Heart right ventricle (tissue), 16 donors: ENCODE measurements at places on chromosomes 5 and 9. TPM values are rescaled to one million over a fixed set of nuclear protein-coding genes. Genes with fewer than 3 reads are reported as not detected.

The PTGER4 gene
- polyA plus RNA-seq = 3.0 TPM

The SLC25A2 gene
- polyA plus RNA-seq = not detected

The LRRC19 gene
- polyA plus RNA-seq = not detected

The ACSL6 gene
- 7.0 TPM for polyA plus RNA-seq

The PCDHB3 gene
- 0.29 TPM for polyA plus RNA-seq

The ROPN1L gene
- 0.17 TPM for polyA plus RNA-seq

The CXCL14 gene
- 0.30 TPM for polyA plus RNA-seq

The WNK2 gene
- 115 TPM for polyA plus RNA-seq

The FAXDC2 gene
- polyA plus RNA-seq = 17.6 TPM

The OR1J2 gene
- polyA plus RNA-seq = not detected

The NTRK2 gene
- polyA plus RNA-seq = 2.3 TPM

The SH2D3C gene
- polyA plus RNA-seq = 36.7 TPM

The PCDHAC1 gene
- not detected for polyA plus RNA-seq

The HMCN2 gene
- 10.2 TPM for polyA plus RNA-seq

The SHISAL2B gene
- not detected for polyA plus RNA-seq

The TLX3 gene
- polyA plus RNA-seq = not detected

The ORM2 gene
- 0.44 TPM for polyA plus RNA-seq

The PLAC8L1 gene
- not detected for polyA plus RNA-seq

The MEIKIN gene
- polyA plus RNA-seq = 0.09 TPM

The MLANA gene
- polyA plus RNA-seq = not detected

The BAAT gene
- polyA plus RNA-seq = 0.03 TPM

The TUSC1 gene
- 4.3 TPM for polyA plus RNA-seq

The NRG2 gene
- 4.5 TPM for polyA plus RNA-seq

The OTP gene
- polyA plus RNA-seq = not detected

The CCDC180 gene
- 9.6 TPM for polyA plus RNA-seq

The CNTFR gene
- polyA plus RNA-seq = 2.9 TPM
